ENCODE measurements at places on chromosomes 3 and 15.
A peak's percentile ranks its signal among the peaks of the same experiment; 100 is the strongest.

GRCh38 chr3:172931746-172932285 lies 181.3 kb downstream of the ECT2 start:
- no peak for DNase-seq

- no peak for DNase-seq
Measured at GRCh38 chr3:197366301-197367044, 68.1 kb upstream of the DLG1 start.

DNA sequence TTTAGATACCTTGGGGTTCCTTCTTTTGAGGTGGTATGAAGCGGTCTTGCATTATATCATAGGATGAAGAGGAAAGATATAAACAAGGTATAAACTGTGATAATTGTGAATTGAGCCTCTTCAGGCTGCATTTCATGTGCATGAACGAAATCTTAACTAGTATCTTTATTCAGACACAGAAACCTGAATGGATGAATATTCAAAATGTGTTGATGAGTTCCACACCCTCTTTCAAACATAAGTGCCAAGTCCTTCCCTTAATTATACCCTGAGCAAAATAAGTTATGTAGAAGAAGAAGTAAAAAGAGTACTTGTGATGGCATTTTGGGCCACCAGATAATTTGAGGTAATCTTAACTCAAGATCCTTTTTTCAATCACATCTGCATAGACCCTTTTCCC lies 103.1 kb upstream of the CFAP20DC start:
- no peak for DNase-seq

DNA sequence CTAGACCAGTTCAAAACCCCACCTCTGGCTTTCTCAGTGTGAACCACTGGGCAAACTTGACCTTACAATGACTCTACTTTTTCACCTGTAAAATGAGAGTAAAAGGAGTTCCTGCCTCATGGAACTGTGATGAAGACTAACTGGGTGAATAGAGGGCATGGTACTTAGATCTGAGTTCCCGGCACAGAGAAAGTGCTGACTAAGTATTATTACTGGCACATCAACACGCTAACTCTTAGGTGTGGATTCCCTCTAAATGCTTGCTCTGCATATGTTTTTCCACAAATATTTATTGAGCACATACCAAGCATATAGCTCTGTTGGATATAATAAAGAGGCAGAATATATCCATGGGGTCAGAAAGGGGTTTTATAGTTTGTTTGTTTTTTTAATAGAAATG lies 437.8 kb downstream of the MAGI1 start:
- no peak for DNase-seq

DNA sequence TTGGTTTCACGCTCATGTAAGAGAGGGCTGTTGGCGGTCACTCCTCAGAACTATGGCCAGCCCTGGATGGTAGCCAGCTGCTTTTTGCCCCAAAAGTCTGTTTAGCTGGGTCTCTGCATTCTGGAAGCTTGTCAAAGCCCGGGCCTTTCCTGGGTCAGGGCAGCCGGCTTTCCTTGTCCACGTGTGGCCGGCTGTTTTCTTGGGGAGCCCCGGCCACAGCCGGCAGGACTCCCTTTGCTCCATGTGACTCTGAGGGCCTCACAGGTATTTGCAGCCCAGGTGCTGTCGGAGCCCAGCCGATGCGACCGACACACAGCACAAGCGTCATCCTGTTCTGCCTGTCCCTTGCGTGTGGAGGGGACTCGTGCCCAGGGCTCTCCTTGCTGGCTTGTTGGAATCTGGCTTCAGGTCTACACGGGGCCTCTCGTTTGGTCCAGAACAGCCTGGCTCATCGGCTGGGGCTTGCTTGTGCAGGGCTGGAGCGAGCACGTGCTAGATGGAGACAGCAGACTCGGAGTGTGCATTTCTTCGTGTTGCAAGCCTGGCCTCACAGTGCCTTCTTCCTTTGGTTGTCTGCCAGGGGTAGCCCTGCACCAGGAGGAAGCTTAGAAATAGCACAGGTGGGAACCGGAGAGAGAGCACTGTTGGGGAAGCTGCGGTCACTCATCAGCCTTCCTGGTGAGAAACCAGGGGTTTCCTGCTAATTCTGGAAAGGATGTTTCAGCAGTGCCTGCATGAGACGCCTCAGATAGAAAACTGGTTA lies 51.5 kb downstream of the PGPEP1L start:
- no peak for DNase-seq

- no peak for DNase-seq
Measured at GRCh38 chr3:2896308-2896939, 213.8 kb downstream of the IL5RA start.

GRCh38 chr15:80483725-80484161 lies 79.6 kb downstream of the ARNT2 start:
- DNase-seq = no peak

DNA sequence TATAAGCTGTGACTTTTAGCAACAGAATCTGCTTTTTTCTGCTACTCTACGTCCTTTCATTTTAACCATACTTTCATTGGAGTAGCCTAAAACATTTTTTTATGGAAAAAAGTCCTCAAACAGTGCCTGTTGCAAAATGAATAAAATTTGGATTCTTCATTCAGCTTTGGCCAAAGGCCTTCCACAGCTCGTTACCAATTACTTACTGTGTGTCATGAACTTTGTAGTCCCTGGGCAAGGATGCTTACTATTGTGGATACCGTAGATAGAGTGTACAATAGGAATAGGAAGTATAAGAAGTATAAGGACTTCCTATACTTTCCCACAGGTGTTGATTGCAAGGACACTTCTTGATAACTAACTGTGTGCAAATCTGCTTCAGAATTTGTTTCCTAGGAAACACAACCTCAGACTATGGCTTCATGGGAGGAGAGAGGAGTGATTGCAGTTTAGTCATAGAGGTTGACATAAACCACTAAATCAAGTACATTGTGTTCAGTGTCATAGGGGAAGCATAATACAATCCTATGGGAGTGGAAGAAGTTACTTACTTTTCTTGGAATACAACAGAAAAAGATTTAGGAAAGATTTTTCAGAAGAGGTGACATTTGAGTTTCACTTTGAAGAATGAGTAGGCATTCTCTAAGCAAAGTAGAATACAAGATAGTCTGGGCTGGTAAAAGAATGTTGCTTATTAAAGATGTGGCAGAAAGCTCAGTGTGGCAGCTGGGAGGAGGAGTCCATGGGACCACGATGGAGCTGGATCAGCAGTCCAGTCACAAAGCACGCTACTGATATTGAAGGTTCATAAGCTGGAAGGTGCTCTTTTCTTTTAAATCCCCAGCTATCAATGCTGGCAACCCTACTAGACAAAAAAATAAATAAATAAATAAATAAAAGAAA lies 309.7 kb upstream of the TPRG1 start:
- DNase-seq = no peak

GRCh38 chr15:48925714-48926223 lies 38.0 kb downstream of the SHC4 start:
- DNase-seq = no peak

DNA sequence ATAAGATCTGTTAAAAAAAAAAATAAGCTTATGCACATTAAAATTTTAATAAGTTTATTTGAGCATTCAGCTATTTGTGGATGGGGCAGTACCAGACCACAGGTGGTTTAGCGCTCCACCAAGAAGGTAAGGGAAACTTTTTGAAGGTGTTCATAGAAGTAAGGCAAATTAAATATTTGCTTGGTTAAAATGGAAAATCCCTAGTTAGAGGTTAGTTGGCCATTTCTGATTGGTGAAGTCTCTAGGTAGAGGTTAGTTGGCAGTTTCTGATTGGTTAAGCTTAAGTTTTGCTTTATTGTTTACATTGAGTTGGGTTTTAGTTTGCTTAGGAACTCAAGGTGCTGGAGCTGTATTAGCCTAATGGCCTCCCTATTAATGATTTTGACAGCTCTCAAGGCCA lies 30.7 kb downstream of the SCN11A start:
- DNase-seq = no peak

- no peak for DNase-seq
Measured at GRCh38 chr3:25818335-25818734, 28.4 kb downstream of the OXSM start.

- DNase-seq = no peak
Measured at GRCh38 chr3:1661839-1662238, 436.8 kb upstream of the CNTN4 start.

DNA sequence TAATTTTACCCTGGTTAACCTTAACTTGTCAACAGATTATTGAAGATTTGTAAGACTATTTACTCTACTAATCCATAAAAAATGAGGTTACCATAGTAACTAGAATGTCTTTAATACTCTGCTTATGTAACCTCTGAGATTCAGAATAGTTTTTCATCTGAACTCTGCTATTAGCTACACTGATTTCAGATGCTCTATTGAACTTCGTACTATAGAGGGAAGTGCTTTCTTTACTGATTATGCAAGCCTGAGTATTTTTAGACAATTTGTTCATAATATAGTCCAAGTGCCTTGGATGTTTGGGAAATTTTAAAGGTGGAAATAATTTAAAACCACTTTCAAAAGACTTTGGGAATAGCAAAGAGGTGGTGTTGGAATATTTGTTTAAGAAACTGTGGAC lies 107.9 kb upstream of the GBE1 start:
- DNase-seq = no peak

GRCh38 chr3:131107637-131108433 lies 81.2 kb downstream of the NEK11 start:
- DNase-seq = no peak

- no peak for DNase-seq
Measured at GRCh38 chr3:196063456-196063855, 18.4 kb downstream of the TFRC start.

DNA sequence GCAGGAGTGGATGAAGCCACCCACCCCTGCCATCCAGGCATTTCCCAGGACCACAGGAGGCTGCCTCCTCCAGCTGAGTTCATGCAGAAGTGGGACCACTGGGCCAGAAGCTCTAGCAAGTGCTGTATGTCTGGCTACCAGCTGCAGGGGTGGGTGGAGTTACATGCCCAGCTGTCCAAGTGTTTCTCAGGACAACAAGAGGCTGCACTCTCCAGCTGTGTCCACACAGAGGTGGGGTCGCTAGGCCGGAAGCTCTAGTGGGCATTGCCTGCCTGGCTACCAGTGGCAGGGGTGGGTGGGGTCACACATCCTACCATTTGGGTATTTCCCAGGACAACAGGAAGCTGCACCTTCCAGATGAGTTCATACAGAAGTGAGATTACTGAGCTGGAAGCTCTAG lies 234.0 kb upstream of the PPP2R3A start:
- no peak for DNase-seq

DNA sequence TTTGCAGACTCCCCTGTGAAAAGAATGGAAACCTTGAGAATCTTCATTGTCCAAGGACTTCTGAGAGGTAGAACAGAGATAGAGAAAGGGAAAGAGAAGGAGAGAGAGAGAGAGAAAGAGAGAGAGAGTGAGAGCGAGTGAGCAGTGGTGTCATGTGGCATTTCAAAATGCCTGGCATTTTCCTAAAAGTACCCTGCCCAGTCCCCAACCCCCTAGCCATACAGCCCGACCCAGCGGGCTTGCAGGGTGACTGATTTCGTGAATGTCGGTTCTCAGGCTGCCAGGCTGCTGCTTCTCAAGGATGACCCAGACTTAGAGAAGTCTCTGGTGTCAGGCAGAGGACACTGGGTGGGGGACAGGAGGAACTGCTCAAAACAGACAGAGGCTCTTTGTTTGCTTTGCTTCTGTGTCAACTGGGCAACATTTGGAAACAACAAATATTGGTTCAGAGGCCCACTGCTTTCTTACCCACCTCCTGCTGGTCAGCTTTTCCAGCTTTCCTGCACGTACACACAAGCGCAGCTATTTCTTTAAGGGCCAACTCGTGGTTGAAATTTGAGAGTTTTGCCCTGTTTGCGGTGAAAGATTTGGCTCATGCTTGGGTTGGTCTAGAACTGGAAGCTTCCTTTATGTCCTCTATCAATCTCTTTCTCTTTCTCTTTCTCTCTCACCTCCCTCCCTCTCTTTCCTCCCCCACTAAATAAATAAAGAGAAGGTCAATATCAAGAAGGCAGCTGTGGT lies 3.7 kb upstream of the TF start:
- DNase-seq = no peak

DNA sequence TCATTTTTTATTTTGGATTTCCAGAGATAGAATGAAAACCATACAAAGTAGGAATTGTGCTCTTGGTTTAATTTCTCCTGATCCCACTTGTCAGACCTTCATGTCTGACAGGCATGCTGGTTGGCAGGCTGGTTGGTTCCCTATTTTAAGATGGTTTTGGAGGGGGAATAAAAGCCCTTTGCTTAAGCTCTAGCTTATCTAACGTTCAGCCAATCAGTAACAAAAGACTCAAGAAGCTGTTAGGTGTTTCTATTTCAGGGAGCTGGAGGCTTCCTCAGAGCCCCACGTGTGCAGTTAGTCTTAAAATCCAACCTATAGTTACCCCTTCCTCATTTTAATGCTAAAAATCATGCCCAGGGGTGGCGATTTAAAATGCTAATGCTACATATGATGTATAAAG lies 40.5 kb upstream of the XIRP1 start:
- no peak for DNase-seq

GRCh38 chr3:189304465-189305351 lies 132.9 kb downstream of the TPRG1 start:
- peak; percentile 99 for DNase-seq

DNA sequence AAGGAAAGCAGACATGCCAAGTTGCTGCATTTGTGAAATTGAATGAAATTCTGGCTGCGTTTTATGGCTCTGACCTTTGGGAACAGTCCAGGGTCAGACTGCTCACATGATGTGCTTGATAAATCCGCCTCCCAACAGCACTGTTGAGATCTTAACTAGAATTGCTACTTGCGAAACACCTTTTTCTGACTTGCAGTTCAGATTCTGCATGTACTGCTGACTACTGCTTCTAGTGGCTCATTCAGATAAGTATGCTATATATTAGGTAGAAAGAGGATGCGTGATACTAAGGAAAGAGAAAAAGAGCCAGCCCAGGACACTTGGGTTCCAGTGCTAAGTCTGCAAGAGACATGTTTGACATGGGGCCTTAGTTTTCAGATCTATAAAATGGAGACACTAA lies 129.4 kb downstream of the LPP start:
- DNase-seq = no peak

GRCh38 chr3:40524222-40524567 lies 565 bp upstream of the ZNF621 start:
- no peak for DNase-seq

DNA sequence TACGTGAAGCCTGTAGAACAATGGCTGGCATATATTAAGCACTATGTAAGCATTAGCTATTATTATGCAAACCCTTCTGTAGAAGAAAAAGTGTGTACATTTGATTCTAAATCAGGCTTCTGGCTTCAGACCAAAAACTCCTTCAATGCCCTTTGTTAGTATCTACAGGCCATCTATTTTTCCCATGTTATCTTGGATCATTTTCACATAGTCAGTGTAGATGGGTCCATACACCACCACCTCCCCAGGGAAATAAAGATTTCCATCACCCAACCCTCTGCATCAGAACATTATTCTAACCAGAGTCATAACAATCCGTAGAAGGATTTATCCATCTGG lies 8.0 kb upstream of the KLHL6 start:
- no peak for DNase-seq

DNA sequence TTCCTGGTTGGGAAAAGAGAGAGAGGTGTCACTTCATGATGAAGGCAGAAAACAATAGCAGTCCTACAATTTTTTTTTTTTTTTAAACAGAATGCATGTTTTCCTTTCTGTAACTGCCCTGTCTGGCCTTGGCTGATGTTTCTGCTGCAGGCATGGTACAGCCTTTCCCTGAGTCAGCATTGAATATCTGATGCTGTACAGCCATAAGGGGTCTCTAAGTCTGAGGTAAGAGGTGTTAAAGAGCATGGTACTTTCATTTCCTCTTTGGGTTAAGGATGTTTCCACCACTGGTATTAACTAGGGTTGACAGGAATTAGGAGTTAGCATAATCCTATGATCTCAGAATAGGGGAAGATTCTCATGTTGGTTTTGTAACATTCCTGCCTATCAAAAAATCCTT lies 147.4 kb downstream of the CHST2 start:
- DNase-seq = no peak

Data from NCI-H1436 (cell line).